ENCODE measurements at places on chromosomes 16 and 17.
A peak's percentile ranks its signal among the peaks of the same experiment; 100 is the strongest.

DNA sequence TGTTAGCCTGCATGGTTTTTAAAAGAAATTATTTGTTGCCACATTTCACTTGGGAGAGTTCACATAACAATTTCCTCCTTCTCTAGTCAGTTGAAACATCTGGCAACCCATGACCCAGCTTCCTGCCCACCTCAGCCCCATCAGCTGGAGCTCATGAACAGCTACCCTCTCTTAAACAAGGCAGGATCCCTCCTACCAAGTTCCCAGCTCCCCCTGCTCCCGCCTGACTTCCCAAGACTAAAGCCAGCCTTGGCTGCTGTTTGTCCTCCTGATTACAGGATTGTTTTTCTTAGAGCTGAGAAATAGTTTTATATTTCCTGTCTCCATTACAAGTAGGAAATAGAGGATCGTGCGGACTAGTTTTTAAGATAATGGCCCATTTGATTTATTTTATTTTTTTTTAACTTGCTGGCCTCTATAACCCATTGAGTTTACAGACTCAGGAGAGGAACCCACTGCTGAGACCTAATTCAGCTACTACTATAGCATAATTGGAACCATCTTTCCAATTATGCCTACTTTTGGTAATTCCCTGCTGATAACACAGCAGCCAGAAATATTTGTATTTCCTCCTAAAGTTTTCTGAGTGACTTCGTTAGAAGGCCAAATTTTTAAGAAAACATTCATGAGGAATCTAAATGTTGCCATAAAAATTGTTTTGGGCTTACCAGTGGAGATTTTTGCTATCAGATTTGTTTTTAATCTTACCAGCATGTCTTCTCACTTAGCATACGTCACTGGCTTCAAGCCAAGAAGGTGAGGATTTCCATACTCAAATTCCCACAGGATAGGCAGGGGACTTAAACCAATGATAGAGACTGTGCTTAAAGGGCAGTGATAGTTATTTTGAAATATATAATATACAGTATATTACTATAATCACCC is 90.0 kb downstream of the ELAC2 start:
- peak; percentile 28 for DNase-seq

DNA sequence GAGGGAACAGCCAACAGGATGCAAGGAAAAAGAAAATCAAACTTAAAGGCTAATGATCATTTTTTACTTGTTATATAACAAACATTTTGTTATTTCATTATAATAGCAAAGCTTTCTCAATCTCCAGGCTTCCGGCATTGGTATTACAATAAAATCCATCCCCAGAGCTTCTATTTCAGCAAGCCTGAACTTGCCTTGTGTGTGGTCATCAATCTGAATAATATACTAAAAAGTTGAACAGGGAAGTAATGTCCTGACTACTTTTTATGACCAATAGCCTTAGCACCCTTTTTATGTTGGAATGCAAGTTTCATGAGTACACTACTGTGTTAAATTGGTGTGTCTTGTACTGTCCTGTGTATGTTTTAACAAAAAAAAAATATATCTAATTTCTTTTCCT is 27.1 kb upstream of the VWA3A start:
- no peak for DNase-seq

GRCh38 chr17:75468779-75469373 is 12.4 kb downstream of the TMEM94 start:
- no peak for DNase-seq

DNA sequence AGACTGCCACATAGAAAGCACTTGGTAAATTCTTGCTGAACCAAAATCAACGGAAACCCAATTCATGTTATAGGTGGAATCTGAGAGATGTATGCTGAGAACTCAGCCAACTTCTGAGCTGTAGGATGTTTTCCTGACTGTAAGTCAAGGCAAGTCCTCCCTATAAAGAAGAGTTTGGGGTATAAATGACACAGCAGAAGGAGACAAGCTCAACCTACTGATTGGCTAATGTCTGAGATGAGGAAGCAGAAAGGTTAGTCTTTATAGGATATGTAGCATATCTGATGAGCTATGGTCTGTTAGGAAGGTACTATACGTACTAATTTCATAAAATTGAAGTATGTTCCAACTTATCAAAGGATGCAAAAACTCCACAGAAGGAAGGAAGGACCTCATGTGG is 99.5 kb downstream of the XYLT1 start:
- no peak for DNase-seq

- no peak for DNase-seq
Measured at GRCh38 chr17:35740997-35741931, 9.8 kb downstream of the RASL10B start.

GRCh38 chr17:76485569-76485968 is 15.7 kb downstream of the RHBDF2 start:
- no peak for DNase-seq

GRCh38 chr17:43587647-43588046 is 41.5 kb upstream of the ETV4 start:
- DNase-seq: no peak

DNA sequence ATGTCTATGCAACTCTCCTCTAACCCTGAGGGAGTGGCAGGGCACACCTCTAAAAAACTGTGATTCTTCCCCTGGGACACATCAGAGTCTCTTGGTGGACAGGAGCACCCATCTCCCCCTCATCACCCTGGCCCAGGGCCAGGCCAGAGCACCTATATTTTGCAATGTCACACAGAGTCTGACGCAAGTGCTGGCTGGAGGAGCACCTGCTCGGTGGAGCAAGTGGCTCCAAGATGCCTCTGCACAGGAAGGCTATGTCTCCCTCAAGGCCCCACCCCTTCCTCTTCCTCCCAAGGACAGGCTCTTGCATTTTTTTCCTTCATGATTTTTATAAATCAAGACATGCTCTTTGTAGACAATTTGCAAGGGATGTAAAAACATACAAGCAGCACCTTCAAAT is 13.3 kb downstream of the SNN start:
- DNase-seq: no peak

GRCh38 chr17:29326023-29326813 is 32.3 kb upstream of the NUFIP2 start:
- no peak for DNase-seq

DNA sequence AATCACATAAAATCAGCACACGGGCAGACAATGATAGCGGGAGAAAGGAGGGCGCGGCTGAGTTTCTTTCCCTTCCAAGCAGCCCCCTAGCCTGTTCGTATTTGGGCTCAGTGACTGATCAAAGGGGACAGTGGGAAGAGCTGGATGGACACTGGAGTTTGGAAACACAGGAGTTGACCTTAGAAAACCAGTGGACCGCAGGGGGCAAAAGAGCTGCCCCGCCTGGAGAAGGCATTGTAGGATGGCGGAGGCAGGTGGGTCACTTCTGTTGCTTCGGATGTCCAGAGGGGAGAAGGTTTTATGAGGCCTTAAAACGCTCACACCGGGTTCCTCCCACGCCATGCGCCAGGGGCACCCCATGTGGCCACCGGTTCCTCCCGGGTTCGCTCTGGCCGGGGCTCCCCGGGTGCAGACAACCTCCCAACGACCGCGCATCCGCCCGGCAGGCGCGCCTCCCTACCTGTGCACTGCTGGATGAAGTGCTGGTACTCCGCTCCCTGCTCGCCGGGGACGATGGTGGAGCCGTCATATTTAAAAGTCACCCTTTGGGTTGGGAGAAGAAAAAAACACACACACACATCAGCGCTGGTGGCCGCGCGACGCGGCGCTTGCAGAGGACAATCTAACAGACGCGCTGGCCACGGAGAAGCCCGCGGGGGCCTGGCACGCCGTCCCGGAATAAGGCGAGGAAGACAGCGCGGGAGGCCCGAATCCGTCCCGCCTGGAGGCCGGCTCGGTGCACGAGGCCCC is 662 bp downstream of the COTL1 start:
- no peak for DNase-seq

DNA sequence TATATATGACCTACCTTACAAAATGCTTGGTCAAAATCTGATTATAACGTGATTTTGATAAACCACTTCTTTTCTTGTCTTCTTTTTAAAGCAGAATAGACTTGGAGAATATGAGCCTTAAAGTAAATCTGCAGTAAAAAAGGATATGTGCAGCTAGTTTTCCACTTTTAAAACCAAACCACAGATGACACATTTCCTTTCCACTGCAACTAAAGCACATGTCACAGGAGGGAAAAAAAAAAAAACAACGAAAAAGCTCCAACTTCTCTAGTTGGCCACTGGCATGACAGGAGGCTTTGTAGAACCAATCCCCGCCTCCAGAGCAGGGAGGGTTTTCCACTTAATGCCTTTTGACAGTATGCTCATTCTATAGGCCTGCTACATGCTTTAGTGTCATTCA is at the start of gene EVI2A:
Gene EVI2A, minus strand, starts transcription at position 142 of the 400 bp plus-strand sequence. CDS start 2,609 bp downstream, outside the sequence.
- peak; percentile 20 for DNase-seq

- DNase-seq: no peak
Measured at GRCh38 chr17:72365857-72366414, 245.1 kb downstream of the SOX9 start.

DNA sequence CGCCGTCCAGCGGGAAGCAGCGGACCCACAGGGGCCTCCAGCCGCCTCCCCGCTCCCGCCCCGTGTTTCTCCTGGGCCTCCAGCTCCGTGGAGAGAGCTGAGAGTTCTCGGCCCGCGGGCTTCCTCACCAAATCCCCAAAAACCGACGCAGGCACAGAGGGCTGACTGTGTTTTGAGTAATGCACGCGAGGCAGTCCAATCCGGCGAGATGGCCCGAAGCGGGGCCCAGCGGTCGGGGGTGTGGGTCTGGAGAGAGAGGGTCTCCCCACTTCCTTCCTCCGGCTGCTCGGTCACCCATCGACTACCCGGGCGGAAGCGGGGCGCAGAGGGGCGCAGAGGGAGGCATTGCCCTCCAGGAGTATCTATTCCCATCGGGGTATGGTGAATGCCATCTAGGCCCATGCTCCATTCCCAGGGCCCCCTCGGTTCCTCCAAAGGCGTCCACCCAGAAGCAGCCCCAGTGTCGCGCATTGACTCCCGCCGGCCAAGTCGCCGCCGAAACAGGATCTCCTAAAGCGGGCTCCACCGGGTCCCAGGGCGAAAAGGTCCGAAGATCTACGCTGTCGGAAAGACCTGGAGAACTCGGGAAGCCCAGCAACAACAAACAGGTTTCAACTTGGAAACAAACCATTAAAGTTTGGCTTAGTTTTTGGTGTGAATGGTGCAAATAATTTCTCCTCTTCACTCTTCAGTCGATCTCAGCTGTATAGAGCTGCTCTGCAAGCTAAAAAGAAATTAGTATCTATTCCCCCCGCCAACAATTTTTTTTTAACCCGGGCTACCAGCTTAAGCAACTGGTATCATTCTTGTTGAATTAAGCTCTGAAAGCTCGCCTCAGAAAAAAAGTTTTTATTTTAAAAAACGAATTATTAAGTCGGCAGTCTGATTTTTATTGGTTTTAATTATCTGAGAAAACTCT is 19.2 kb upstream of the HOXB13 start:
- no peak for DNase-seq

DNA sequence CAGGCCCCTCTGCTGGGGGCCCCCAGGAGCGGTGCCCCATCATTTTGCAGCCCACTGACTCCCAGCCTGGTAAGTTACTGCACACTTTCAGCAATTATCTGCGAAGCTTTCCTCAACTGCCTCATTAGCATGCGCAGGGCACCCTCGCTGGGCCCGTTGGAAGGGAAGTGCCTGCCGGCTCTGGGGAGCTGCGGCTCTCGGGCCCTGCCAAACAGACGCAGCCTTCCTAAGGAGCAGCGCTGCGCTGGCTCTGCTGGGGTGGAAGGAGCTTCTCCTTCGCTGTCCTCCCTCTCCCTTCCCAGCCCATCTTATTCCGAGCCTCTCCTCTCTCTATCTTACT is 71.0 kb downstream of the RBBP6 start:
- DNase-seq: no peak

- no peak for DNase-seq
Measured at GRCh38 chr17:30133197-30133596, 16.6 kb downstream of the NSRP1 start.

DNA sequence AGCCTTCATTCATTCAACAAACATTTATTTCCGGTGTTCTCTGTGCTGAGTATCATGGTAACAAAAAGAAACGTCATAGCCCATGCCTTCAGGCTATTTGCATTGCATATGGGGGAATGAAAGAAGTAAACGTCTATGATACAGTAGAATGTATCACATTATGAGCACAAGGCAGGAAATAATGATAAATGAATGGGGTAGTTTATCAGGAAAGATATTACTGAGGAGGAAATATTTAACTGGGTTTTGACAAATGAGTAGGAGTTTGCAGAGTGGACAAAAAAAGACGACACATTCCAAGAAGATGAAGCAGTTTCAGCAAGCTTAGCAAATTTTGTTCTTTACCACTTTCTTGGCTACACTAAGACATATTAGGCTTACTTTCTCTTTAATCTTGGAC is 1.3 kb upstream of the KRTAP4-7 start:
- no peak for DNase-seq

DNA sequence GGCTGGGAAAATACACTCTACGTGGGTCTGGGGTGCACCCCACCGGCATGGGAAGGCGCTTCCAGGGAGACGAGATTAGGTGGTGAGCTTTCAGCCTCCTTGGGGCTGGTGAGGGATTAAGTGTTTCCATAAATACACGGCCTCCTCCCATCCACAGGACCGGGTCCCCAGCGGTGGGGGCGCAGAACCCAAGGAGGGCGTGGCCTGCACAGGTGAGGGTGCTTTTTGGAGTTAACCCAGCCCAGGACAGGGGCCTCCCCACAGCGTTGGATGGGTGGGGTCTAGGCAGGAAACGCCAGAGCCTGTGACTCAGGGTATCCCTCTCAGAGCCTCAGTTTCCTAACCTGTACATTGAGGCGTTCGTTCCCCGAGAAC is 1.1 kb downstream of the C16orf74 start:
- DNase-seq: no peak

DNA sequence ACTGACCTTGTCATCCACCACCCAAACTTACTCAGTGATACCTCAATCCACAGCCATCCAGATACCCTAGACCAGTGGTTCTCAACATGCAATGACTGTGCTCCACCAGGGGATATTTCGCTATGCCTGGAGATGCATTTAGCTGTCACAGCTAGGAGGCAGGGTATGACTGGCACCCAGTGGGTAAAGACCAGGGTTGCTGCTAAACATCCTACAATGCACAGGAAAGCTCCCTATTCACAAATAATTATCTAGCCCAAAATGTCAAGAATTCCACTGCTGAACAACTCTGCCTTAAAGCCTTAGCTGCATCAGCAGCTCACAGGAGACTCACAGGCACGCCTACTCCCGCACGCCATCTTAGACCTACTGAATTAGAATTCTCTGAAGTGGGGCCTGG is 212.6 kb downstream of the GRIN2A start:
- DNase-seq: no peak

DNA sequence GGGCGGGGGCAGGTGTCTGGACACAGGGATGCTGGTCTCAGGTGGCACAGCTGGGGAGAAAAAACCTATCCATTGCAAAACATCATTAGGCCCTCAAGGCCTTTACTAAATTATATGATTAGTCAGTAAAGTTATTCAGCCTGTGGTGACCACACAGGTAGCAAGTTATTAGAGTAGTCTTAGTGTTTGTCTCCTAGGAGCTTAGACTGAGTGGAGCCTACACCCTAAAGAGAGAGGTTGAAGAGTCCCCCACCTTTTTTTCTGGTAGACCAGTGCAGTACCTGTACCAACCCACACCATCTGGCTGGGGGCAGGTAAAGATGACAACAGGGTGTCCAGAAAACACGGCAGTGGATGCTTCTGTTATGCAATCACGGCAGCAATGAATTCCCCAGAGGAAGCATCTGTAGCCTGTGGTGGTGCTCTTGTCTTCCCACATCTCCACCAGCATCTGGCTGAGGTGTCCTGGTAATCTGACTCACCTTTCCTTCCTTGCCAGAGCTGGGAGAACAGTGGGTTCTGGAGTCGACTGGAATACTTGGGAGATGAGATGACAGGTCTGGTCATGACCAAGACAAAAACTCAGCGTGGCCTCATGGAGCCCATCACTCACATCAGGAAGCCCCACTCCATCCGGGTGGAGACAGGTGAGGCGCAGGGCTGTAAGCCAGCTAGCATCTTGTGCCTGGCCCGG is 11.0 kb downstream of the MYCBPAP start:
- DNase-seq: no peak

GRCh38 chr17:50604513-50604912 is 30.2 kb upstream of the ABCC3 start:
- peak; percentile 3 for DNase-seq

Measured in smooth muscle cell of the brain vasculature (primary cell).